ENCODE measurements at places on chromosomes 6 and 20.
A peak's percentile ranks its signal among the peaks of the same experiment; 100 is the strongest.

DNA sequence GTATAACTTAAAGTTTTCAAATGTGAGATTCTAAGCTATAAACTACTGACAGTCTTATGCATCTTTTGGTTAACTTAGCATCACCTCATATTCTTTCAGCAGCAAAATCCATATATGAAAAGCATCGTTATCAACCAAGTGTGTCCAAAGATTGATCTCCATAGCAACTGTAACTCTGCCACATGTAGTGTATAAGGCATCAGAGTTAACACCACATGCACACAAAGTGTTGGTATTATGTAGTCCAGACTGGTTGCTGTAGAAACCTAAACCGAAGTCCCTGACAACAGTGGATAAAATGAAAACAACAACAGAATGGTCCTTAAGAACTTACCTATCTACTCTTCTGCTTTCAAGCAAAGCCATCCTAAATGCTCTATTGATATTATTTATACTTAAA, 39.6 kb downstream of the PDSS2 start:
- DNase-seq: no peak

- no peak for DNase-seq
These were observed 3.5 kb upstream of the EFHC1 start for GRCh38 chr6:52416629-52417151.

DNA sequence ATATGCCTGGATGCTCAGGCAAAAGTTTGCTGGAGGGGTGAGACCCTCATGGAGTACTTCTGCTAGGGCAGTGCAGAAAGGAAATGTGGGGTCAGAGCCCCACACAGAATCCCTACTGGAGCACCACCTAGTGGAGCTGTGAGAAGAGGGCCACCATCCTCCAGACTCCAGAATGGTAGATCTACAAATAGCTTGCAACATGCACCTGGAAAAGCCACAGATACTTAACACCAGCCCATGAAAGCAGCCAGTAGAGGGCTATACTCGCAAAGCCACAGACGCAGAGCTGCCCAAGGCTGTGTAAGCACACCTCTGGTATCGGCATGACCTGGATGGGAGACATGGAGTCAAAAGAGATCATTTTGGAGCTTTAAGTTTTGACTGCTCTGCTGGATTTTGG, 60.7 kb upstream of the GJE1 start:
- no peak for DNase-seq

DNA sequence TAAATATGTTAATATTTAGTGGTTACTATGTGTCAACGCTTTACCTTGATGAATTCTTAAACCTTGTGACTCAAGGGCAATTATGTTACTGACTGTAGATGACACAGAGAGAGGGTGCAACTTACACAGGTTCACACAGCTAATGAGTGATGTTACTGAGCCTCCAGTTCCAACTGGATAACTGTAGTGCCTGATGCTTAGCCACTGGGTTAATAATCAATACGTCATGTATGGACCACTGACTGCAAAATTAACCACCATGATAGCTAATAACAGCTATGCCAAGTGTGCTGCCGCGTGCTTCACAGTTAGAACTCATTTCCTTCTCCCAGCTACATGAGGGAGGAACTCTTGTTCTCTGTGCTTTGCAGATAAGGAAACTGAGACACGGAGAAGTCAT, 45.4 kb downstream of the SIRPA start:
- no peak for DNase-seq

DNA sequence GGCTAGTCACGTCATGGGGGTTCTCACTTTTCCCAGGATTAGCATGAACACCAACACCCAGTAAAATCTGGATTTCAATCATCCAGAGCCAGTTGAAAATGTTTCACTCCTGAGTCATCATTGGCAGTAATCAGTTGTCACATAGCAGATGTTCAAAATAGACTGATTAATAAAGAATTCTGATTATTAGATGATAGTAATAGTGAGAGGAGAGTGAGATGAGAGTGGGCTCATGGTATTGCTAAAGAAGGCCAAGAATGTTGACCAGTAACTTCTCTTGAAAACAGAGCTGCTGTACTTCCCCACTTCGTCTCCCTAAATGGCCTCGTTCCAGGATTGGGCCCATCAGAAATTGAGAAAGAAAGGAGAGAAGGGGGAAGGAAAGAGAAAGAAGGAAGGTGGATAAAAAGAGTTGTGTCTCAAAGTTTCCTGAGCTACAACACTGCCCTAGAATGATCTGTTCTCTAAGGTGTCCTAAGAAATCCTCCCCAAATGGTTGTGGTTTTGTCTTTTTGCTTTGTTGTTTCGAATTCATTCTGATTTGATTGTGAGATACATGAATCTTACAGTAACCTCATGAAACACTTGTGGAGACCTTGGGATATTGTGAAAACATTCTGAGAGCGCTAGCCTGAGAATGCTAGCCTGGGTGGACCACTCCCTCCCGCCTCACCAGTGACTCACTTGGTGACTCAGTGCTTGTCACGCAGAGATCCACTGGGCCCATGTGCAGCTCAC, 502.2 kb upstream of the JARID2 start:
- peak; percentile 29 for DNase-seq

DNA sequence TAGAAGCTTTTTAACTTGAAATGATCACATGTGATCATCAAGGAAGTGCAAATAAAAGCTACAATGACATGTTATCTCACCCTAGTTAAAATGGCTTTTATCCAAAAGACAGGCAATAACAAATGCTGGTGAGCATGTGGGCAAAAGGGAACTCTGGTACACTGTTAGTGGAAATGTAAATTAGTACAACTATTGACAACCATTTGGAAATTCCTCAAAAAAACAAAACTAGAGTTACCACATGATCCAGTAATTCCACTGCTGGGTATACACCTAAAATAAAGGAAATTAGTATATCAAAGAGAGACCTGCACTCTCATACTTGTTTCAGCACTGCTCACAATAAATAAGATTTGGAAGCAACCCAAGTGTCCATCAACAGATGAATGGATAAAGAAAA, 108.7 kb downstream of the HTR1B start:
- no peak for DNase-seq

DNA sequence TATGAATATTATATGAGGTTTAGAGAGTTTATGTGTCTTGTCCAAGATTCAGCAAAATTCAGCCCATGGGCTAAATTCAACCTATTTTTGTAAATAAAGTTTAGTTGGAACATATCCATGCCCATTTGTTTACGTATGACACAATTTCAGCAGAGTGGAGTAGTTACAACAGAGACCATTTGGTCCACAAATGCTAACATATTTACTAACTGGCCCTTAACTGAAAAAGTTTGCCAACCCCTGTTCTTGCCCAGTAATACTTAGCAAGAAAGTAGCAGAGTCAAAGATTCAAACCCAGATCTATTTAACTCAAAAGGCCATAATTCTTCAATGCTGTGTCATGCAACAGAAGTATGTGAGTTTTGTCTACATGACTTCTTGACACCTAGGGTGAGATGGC, 561.0 kb downstream of the PTPRT start:
- DNase-seq: no peak

GRCh38 chr6:76004202-76004601, 68.3 kb downstream of the IMPG1 start:
- no peak for DNase-seq

Data from left ventricle myocardium inferior (tissue), 1 donor.